Testis (tissue), 5 donors: ENCODE measurements at places on chromosomes 1 and 21. TPM values are rescaled to one million over a fixed set of nuclear protein-coding genes. Genes with fewer than 3 reads are reported as not detected.

- no peak for DNase-seq
Measured at GRCh38 chr1:174768516-174768915, 231.2 kb upstream of the CACYBP start.

The GSTM5 gene
- total RNA-seq = 5.5 TPM

The SAMSN1 gene
- total RNA-seq = 1.7 TPM

DNA sequence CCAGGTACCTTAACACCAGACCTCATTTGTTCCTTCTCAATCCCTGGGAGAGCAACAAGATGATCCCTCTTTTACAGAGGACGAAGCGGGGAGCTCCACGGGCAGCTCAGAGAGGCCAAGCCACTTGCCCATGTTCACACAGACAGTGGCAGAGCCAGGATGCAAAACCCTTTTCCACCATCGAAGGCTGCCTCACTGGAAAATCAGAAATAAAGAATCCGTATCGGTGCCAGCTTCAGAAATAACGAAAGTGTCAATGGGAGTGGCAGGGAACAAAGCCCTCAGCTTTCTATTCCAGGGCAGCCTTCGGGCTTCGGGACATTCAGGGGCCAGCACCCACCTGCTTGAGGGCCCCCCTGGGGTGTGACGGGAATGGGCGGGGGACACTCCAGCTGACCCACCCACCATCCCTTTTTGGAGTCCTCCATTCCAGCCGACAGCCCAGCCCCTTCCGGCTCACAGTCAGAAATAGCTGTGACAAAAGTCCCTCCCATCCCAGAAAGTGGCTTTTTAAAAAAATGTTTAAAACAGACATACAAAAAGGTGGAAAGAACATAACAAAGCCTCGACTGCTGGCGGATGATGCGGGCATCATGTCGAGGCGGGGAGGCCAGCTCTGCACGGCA lies 6.0 kb downstream of the IFFO2 start:
- no peak for DNase-seq

The PADI3 gene
- total RNA-seq = 0.63 TPM

DNA sequence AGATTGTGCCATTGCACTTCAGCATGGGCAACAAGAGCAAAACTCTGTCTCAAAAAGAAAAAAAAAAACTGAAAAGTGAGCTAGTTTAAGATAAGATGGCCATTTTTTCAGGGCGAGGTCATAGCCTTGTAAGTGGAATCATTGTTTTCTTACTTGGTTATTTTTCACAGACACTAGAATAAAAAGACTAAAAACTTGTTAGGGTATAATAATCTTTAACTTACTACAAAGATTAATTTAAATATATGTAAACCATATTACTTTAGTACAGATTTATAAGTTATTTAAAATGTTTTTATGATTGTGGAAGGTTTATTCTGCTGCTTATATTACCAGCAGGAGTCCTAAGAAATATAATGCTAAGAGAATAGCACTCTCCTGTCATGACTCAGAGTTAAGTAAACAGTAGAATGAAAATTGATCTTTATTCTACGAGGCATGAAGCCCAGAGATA lies 23.5 kb downstream of the ANGPTL1 start:
- no peak for DNase-seq

The MAST2 gene
- total RNA-seq = 88.4 TPM

The MYOG gene
- 0.47 TPM for total RNA-seq

The PTGFR gene
- 0.50 TPM for total RNA-seq

The ADORA1 gene
- 43.2 TPM for total RNA-seq

GRCh38 chr1:208074353-208074752 lies 163.4 kb upstream of the CD34 start:
- DNase-seq = no peak

The ZNF695 gene
- 6.1 TPM for total RNA-seq

DNA sequence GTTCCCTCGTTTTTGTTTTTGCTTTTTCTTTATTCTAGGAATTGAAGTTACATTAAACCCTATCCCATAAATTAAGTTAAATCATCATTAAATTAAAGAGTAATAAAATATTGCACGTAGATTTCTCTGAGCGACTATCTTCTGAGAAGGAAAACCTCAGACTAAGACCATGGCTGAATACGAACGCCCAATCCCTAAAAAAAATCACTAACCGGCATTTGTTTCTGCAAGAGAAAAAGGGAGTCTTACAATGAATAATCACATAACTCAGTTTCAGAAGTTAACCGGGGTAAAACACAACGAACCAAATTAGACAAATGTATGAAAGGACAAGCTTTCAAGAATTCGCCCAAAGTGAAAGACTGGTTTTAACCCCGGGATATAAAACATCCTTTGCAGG lies 1.3 kb downstream of the PIK3R3 start:
- DNase-seq = no peak
